GM04504 (cell line): ENCODE measurements at places on chromosomes 6 and 20.
A peak's percentile ranks its signal among the peaks of the same experiment; 100 is the strongest.

DNA sequence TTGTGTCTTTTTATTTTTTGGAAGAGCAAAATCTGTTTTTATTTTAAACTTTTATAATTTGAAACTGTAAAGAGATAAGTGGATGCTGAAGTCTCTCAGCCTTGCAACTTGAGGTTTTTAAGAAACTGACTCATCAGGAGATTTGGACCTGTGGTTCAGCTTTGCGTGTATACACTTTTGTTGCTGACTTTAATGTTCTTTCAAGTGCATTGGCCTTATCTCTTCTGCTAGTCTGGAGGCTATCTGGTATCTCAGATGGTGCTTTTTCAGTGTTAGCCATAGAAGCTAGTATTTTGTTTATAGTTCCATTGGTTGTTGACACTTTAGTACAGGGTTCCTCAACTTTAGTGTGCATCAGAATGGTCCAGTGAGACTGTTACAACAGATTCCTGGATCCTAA is 504.0 kb upstream of the SPTLC3 start:
- no peak for DNase-seq

- no peak for DNase-seq
These were observed 200.5 kb downstream of the SMOC2 start for GRCh38 chr6:168641446-168641845.

DNA sequence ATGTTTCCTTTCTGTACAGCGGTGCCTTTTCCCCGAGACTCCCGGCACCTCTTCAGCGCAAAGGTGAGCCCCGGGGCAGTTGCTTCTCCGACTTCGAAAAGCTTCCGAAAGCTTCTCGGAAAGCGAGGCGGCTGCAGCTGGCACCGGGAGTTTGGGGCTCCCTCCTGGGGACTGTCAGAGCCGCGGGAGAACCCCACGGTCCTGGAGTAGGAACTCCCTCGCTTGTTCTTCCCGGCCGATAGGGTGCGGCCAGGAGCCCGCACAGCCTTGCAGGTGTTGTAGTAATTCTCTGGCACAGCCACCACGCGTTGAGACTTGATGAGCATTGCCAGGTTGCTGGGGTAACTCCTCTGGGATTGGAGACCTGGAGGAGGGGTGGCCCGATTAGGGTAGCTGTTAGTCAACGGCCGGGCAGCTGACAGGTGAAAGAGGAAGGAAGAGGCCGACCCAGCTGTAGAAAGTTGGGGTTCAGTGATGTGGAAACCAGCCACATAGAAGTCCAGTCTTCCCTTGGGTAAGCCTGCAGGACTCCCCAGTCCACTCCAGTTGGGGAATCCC is 721 bp downstream of the KDM1B start:
- DNase-seq: no peak

GRCh38 chr20:63290677-63291472 is 2.1 kb upstream of the COL20A1 start:
- DNase-seq: no peak

- DNase-seq: peak; percentile 67
These were observed at the start of gene ZDHHC14 for GRCh38 chr6:157380779-157381561. Gene ZDHHC14 (plus strand): TSS chr6:157381190.

GRCh38 chr6:132964101-132964867 is 149.9 kb downstream of the RPS12 start:
- no peak for DNase-seq

GRCh38 chr6:41047745-41048732 is 5.0 kb upstream of the APOBEC2 start:
- DNase-seq: no peak

- DNase-seq: no peak
These were observed at the start of gene SYCP2 for GRCh38 chr20:59933296-59933848. Gene SYCP2 (minus strand): TSS chr20:59933637. CDS start chr20:59922413, 11,224 bp downstream.

- DNase-seq: no peak
These were observed 64.0 kb downstream of the NHLRC1 start for GRCh38 chr6:18058429-18058828.

DNA sequence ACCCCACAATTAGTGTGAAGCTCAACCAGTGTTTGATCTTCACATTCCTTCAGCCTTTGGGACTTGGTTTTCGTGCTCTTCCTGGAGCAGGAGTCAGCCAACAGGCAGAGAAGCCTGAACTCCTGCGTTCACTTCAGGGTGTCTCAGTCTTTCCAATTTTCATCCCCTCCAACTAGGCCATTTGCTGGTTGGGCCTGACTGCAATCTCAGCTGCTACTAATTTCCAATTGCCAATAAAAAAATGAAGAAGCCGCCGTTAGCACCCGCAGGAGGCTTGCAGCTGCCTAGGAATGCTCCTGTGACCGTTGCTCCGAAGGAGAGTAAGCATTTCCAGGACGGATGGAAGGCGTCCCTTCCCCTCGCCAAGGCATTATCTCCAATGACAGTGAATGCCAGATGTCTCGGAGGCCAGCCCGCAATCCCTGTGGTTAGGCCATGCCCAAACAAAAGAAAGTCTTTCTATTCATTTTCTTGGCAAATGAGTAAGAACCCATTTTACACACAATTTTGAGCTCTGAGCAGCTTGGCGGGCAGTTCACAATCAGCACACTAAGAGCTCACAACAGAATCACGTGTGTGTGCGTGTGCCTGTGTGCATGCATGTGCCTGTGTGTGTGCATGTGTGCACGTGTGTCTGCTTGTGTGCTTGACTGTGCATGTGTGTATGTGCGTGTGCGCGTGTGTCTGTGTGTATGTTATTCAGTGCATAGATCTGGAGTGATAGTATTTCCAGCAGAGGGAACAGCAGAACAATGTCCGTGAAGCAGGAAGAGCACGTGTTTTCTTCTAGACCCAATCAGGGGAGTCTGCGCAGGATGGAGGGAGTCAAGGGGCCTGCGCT is 301.2 kb downstream of the SMOC2 start:
- no peak for DNase-seq

DNA sequence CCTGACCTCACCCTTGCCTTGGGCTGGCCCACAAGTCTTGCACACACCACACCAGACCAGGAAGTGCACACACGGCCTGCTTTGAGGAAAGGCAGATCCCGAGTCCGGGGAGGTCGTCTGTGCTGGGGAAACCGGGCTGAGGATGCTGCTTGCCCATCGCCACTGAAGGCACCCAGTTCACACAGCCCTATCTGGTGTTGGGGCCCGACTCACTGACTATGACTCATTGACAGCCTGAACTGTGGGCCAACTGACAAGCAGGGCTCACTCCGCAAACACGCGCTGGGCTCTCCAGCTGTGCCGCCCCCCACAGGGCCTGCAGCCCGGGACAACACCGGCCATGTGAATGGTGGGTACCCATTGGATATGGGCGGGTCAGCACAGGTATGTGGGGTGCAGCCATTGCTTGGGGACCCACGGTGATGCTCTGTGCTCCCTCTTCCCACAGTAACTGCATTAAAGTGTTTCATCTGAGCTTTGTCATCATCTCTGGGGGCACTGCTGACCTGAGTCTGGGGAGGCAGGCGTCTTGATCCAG is 1.6 kb downstream of the SAMD10 start:
- no peak for DNase-seq

GRCh38 chr6:132491303-132491702 is 21.6 kb downstream of the STX7 start:
- no peak for DNase-seq

- DNase-seq: no peak
These were observed 13.5 kb upstream of the FRMD1 start for GRCh38 chr6:168092541-168092940.

DNA sequence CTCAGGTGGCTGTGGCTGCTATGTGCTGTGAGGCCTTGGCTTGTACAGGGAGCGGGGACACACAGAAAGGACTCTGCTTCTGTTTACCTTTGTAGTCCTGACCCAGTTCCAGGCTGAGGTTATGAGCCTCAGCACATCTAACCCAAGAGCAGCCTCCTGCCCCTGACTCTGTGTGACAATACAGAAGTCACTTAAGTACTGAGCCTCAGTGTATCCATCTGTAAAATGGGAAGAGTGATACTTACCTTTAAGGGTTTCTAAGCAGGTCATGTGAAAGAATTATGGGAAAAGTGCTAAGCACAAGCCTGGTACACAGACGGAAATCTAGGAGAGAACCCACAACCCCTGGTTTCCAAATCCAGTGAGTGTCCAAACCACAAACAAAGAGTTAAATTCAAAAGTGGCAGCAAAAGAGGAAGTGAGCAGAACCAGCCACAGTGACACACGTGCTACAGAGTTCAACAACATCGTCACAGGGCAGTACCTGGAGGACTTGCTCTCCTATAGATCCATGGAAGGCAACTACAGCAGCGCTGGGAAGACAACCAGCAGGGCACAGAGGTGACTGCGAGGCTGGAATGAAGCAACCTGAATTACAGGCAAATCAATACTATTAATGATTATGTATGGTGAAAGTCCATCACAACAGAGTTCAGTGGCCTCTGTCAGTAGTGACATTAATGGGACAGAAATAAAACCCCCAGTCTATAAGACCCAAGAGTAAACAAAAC is 12.5 kb downstream of the TRIM26 start:
- no peak for DNase-seq

DNA sequence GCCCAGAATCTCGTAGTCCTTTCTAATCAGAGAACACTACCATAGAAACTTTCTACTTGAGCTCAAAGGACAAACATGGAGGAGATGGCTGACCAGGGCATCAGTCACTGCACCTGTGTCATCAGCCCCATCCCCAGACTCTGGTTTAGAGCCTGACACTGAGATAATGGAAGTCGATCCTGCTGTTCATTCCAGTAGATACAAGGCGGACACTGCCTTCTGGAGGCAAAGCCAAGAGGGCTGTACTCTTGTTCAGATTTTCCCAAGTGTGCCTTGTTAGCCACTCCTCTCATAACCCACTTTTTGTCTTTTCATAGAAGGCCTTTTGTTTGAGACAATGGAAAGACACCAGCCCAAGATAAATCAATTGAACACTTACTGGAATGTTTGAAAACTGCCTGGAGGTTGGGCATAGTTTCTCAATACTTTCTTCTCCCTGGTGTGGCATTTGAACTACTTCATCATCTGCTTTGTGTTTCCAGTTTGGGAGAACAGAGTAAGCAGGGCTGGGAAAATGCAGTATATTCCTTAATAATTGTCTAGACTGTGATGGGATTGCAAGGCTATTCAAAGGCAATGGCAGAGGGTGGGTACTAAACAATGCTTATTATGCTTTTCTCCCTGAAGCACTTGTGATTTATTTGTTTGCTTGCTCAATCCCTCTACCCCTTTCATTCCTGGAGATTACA is 99.7 kb downstream of the CLIC5 start:
- no peak for DNase-seq

- no peak for DNase-seq
These were observed 44.5 kb upstream of the DACT2 start for GRCh38 chr6:168363811-168364792.

DNA sequence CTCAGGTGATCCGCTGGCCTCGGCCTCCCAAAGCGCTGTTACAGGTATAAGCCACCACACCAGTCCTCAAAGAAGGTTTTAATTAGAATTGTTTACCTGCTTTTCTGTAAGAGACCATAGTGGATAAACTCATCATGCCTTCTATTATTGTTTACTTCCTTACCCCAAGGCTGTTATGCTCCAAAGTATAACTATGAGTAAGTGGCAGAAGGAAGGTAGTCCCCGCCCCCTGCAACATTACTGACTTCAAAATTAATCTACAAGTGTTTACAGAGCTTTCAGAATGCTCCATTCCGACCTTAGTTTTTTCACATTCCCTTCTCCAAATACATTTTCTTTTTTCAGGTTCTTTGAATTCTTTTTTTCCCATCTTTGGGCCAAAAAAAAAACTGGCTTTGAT is 480.5 kb upstream of the NOX3 start:
- DNase-seq: no peak

GRCh38 chr20:18856873-18857272 is 43.3 kb downstream of the SCP2D1 start:
- DNase-seq: no peak

DNA sequence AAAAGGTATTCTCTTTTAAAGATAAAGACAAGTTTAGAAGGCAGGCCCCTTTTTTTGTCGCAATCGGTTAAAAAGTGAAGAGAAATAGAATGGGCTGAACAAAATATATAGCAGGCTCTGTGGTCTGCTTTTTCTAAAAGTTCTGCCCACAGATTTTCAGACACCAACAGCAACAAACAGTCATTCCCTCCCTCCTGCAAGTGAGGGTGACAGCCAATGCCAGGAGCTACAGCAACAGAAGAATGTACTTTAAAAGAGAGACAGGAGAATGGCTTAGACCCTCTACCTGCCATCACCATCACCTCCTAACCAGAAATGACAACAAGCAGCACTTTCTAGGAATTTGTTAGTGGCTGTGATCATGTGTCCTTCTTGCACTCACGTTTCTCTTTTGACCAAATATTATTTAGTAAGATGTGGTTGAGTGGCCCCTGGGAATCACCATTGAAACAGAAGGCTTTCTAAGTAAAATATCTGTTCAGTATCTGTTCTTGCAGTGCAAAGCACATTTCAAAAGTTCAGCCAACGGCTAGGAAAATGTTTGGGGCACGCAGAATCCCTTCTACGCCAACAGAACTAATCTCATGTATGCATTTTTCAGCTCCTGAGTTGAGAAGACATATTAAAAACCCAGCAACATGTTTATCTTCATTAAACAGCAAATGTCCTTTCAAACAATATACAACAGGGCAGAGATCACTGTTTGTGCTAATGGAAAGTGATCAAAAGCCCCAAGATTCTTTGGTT is 248.5 kb downstream of the ATXN1 start:
- DNase-seq: no peak

- DNase-seq: no peak
These were observed 64.9 kb downstream of the CHD6 start for GRCh38 chr20:41553142-41553879.

- DNase-seq: peak; percentile 12
These were observed 250.4 kb downstream of the FOXA2 start for GRCh38 chr20:22333885-22334545.

DNA sequence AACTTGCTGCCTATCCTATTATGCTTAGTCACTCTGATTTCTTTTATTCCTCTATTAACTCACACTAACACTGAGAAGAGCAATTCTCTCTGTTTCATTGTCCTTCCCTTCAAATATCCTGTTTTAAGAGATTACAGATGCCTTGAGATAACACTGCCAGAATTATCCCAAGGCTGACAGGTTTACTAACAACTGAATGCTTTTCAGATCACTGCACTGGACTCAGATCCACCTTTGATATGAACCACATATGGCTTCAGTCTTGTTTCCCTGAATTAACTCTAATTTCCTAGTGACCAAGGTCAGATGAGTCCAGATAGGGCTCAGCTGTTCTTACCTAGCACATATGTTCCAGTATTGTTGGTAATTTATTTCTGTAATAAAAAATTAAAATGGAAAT is 633.1 kb downstream of the GRIK2 start:
- no peak for DNase-seq

DNA sequence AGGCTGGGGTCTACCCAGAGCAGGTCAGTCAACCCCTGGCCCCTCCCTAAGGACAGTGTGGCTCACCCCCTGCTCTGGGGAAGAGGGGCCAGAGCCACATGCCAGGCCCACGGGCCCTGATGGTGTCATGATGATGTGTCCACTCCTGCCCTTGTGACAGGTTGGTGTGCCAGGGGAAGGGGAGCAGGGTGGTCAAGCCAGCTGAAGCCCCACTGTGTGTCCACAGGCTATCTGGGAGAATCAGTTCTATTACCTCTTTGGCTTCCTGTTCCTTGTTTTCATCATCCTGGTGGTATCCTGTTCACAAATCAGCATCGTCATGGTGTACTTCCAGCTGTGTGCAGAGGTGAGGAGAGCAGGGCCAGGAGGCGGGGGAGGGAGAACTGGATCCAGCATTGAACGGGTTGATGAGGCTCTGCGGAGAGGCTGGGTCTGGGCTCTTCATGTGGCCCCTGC is 47.7 kb downstream of the PLAGL2 start:
- no peak for DNase-seq
